ENCODE measurements at places on chromosomes 1 and 21.

GRCh38 chr1:66506393-66506687, 27.6 kb upstream of the SGIP1 start:
- no peak for DNase-seq

GRCh38 chr1:244614879-244615278, 38.0 kb upstream of the DESI2 start:
- no peak for DNase-seq

DNA sequence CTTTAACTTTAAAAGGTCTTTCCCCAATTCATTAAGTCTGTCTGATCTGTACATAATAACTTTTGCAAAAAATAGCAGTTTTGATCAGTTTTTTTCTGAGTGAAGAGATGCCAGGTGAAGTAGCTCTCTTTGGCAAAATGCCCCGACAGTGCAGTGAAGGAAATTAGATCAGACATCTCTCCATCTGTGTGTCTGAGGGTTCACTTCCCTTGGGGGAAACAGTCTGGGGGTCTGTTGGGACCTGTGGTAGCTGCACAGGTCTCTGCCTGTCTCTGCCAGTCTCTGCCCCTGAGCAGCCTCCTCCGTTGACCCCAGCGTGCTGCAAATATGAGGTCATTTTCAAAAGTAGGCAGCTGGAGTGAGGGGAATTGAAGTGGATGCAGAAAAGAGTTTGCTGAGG, 54.5 kb downstream of the TBCE start:
- no peak for DNase-seq

GRCh38 chr21:42308914-42309752, 6.1 kb downstream of the TFF3 start:
- DNase-seq: no peak

DNA sequence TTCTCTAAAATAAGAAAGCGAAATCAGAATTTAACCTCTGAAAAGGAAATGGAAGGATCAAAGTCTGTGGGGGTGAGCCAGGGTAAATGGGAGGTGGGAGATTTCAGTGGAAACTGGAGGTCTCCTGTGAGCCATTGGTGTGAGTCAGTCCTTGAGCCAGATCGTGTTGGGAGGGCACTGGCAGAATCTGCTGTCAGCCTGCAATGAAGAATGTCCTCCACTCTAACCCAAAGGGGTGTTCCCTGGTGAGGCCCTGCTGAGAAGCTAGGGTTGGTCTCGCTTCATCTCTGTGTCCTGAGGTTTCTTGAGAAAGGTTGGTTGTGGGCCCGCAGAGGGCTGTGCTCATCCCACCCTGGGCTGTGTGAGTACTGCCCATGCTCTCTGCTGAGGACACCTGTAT, 2.4 kb downstream of the QSOX1 start:
- DNase-seq: no peak

DNA sequence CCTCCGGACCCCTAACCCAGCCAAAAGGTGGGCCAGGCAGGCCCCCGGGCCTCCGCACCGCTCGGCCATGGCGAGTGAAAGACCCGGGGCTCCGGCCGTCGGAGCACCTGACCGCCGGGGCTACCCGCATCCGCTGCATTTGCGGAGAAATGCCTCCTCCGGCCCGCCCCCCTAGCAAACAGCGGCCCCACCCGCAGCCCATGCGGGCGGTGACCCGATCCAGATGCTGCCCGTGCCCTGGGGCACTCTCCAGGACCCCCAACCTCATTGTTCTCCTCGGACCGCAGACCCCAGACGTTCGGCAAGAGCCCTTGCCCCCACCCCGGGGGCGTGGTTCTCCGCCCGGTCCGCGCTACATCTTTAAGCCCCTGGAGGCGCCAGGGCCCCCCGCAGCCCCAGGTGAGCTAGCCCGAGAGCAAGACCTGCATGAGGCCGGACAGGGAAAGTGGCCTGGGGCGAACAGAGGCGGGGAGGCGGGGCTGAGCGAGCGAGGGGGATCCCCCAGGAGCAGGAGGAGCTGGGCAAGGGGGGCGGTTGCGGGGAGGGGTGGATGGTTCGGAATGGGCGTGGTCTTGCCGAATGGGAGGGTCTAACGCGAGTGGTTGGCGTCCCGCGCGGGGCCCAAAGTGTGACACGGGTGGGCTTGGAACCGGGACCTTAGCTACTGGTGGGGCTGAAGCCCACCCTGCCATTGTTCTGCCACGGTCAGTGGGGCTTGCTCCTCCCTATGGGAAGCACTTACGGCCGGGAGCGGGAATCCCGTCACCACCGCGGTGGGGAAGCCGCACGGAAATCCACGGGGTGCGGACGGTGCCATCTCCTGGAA, 6.3 kb upstream of the CRYBG2 start:
- no peak for DNase-seq

- DNase-seq: no peak
These were observed 7.9 kb downstream of the CD53 start for GRCh38 chr1:110880708-110881374.

DNA sequence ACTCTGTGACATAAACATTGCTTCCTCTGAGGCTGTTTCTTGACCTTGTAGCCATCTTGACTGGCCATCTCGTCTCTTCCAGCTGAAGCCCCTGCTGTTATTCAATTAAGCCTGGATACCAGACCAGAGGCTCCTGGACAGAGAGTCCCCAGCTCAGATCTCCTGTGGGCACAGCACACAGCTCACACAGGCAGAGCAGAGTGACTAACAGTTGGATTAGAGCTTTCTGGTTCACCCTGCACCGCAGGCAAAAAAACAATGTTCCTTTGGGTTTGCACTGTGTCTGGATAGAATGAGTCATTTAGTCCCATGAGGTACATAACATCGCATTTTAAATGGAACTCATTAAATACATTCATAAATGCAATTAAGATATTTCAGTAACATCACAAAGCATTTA, 33.4 kb upstream of the USH2A start:
- DNase-seq: no peak

DNA sequence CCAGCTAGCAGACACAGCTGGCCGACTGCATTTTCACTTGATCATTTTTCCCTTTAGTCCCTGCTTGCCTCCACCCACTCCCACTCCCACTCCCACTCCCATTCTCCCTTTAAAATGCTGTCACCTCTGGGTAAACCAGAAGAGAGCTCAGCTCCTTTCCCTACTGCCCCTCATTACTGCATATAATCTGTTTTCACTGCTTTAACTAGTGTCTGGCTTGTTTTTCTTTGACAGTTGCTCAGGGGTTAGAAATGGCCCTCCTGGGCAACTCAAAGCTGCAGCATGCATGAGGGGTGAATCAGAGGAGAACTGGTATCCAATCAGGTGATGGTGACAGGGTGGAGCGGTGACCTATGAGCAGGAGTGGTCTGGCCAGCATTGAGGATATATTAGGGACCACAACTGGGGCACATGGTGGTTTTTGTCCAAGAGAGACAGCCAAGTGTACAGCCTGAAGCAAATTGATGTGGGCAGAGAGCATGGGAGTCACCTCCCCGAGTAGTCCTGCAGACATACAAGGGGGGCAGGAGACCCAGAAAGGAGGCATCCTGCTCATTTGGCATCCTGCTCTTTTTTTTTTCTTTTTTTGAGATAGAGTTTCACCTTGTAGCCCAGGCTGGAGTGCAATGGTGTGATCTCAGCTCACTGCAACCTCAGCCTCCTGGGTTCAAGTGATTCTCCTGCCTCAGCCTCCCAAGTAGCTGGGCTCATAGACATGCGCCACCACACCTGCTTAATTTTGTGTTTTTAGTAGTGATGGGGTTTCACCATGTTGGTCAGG, 42.6 kb upstream of the SRSF10 start:
- DNase-seq: no peak

DNA sequence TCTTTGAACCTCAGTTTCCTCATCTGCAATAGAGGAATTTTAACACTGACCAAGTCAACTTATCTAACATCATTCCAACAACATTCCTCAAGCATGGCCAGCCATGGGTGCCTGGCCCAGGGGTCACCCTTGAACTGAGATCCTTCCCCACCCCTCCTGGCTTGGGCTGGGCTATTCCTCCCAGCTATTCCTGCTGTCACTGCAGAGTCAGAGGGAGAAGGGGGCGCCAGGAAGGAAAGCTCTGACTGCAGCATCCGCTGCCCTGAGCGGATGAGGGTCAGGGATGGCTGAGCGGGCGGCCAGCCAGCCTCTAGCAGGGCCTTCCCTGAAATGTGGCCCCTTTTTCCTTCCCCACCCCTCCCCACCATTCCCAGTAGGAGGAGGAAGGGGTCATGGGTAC, 3.1 kb downstream of the TINAGL1 start:
- peak; percentile 71 for DNase-seq

DNA sequence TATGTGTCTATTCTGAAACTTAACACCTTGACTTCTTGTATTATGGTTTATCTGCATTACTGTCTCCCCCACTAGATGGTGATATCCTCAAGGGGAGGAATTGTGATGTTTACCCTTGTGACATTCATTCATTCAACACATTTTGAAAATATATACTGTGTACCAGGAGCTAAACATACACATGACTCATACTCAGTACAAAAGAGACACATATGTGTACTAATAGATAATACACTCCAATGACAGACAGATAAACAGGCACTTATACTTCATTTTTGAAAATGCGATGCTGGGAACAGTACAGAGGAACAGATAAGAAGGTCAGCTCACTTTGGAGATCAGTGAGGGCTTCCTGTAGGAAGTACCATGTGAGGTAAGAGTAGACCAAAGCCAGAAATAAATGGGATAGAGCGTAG, 8.9 kb upstream of the RAB3GAP2 start:
- DNase-seq: no peak

DNA sequence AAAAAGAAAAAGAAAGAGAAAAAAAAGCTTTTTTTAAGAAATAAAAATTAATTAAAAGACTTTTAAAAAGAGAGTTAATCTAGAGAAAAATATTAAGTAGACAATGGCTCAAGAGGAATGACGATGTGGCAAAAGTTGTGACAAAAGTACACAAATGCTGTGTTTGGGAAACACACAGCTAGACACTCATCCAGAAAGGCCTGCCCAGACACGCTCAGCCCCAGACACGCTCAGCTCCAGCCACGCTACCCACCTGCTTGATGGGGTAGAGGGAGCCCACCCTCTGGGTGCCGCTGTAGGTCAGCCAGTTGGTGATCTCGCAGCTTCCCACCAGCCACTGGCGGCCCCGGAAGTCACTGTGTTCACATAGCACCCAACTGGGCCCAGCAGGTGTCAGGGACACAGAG, 10.2 kb downstream of the CD52 start:
- no peak for DNase-seq

- DNase-seq: no peak
These were observed 153.9 kb downstream of the KCNH1 start for GRCh38 chr1:210980082-210980481.

GRCh38 chr1:113147073-113147625, 74.2 kb downstream of the LRIG2 start:
- DNase-seq: no peak

- DNase-seq: no peak
These were observed 11.1 kb downstream of the EIF4G3 start for GRCh38 chr1:21165646-21166045.

DNA sequence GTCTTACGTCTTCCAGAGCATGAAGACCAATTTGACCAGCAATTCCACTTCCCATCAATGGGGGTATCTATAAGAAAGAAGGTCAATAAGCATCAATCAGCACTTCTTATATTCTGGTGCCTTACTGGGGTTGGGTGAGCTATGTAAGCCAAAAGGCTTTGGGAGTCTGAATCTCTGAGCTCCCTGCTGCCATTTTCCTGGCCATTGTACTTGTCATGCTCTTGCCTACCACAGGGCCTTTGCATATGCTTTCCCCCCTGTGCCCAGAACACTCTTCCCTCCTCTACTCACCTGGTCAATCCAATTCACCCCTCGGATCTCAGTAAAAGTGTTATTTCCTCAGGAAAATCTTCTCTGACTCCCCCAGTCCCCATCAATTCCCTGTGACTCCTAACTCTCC, 36.3 kb downstream of the C8B start:
- DNase-seq: no peak

GRCh38 chr1:5551274-5551975, 440.8 kb downstream of the NPHP4 start:
- peak; percentile 14 for DNase-seq

DNA sequence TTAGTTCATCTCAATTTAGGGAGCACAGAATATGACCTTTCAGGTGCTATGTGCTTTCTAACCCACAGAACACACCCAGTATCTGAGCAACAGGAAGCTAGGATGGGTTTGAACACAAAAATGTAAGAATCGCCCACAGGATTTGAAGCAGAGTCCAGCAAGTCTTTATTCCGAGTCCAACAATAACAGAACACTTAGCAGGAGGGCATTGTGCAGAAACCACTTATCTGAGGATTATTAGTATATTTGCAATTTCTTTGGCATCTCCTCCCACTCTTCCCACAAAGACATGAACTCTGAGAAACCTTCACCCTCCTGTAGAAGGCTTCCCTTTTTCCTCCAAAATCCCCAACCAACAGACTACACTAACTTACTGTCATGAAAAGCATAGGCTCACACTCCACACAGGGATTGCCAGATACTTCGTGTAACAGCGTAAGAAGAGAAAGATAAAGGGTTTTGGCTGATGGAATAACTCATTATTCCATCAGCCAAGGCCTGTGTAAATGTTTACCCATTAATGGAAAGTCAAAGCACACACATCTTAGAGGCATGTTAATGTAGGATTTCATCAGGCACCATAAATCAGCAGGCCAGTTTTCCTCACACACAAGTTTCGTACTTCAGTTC, 16.1 kb downstream of the SIPA1L2 start:
- peak; percentile 97 for DNase-seq

DNA sequence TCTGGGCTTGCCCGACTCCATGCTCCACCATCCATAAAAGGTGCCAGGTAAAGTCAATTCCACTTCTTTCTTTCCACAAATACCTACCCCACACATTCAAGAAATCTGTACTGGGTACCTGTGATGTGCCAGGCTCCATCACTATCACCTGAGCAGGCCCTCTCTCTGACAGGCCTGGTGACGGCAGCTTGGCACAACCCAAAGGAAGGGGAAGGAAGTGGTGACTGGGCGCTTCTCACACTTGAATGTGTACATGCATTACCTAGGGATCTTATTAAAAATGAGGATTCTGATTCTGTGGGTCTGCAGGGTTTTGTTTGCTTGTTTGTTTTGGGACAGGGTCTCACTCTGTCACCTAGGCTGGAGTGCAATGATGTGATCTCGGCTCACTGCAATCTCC, 7.5 kb downstream of the HTR1D start:
- DNase-seq: no peak

Measured in lung (tissue), 17 donors.